SK-MEL-5 (cell line): ENCODE measurements at places on chromosomes 4 and X. TPM values are rescaled to one million over a fixed set of nuclear protein-coding genes. Genes with fewer than 3 reads are reported as not detected.

LGI2 gene
- total RNA-seq: 0.03 and 0.05 TPM in 2 replicates

DNA sequence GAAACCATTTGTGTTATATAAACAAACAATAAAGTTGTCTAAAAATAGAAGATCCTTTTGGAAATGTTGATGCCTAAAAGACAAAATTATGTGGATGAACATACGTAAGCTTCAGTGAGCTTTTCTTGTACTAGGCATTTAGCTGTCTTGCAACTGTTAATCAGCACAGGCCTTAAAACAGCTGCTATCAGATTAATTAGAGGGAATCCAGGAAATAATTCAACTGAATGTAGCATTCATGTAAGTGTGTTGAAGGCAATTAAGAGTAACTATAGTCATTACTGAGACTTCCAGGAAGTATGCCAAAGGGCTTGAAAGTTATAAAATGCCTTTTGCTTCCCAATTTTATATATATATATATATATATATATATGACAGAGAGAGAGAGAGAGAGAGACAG is 248.7 kb downstream of the IL1RAPL1 start:
- DNase-seq: no peak

DNA sequence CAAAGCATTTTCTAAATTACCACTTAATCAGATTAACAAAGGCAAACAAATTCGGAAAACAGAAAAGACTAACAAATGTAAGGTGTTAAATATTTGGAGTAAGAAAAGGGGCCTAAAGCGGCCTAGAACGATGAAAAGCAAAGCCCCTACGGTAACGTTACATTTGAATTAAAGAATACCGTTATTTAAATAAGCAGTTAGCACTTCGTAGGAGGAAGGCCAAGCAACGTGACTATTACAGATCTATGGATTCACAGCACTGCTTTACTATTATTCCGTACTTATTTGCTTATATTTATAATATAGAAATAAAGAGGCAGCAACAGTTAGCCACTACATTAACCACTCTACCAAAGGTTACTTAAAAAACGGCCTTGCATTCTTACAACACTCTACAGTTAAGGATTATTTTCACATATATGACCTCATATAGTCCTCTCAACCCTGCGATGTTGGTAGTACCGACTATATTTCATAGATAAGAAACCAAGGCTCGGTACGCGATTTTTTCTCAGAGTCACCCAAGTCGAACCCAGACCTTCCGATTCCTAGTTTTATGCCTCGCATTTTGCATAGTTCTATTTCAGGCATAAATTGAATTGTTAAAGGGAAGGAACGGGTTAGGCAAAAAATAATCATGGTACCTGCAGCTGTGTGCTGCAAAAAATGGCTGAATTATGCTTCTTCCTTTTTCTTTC is 2.9 kb downstream of the KLHL15 start:
- DNase-seq: peak; percentile 5

- DNase-seq: no peak
Observed at GRCh38 chr4:186227744-186228513, 622 bp downstream of the KLKB1 start.

GNPDA2 gene
- total RNA-seq: 25.4 and 26.8 TPM in 2 replicates

DNA sequence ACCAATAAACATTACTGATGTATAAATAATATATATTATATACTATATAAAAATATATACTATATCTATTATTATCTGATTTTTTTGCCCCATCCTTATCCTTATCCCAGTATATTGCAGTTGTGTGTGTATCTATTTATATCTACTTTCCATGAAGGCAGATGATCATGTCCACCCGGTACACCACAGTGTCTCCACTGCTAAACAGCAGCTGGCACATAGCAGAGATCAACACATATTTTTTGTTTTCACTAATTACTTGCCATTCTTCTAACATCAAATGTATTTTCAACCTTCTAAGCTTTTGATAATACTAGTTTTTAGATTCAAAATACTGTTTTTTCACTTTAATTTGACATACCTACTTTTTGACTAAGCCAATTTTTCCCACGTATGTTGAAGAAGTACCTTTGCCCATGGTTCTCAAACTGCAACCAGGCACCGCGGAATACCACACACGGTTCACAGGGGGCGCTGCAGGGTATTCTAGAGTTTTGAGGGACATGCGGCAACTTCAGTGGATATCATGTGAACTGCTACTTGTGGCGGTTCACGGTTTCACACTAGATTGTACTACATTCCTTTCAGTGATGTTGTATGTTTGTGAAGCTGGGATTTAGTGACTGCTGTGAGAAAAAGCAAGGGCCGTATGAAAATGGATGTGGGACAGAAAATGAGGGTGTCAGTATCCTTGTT is 182.5 kb upstream of the NPY2R start:
- DNase-seq: peak; percentile 78

UGT2B10 gene
- total RNA-seq: not detected in 2 replicates

GRCh38 chr4:72286185-72286584 is 254.4 kb downstream of the NPFFR2 start:
- peak; percentile 32 for DNase-seq

- no peak for DNase-seq
Observed at GRCh38 chrX:85569096-85569495, 189.6 kb upstream of the POF1B start.

CENPI gene
- total RNA-seq: 19.6 and 20.8 TPM in 2 replicates

- DNase-seq: no peak
Observed at GRCh38 chrX:28651186-28651585, 63.9 kb downstream of the IL1RAPL1 start.

- DNase-seq: no peak
Observed at GRCh38 chrX:111284631-111285293, 14.5 kb upstream of the CAPN6 start.

GRCh38 chr4:177118596-177118995 is 191.1 kb upstream of the NEIL3 start:
- DNase-seq: no peak

- DNase-seq: no peak
Observed at GRCh38 chr4:179398414-179398813, 1956.2 kb upstream of the AGA start.

GRCh38 chr4:107255114-107255513 is 219.0 kb upstream of the DKK2 start:
- DNase-seq: no peak
